ENCODE measurements at places on chromosomes 12 and 14.

GRCh38 chr12:93784339-93785086 lies 107.3 kb downstream of the CRADD start:
- DNase-seq: peak; percentile 63

GRCh38 chr12:108856428-108857157 lies 790 bp downstream of the SSH1 start:
- DNase-seq: peak; percentile 97

- no peak for DNase-seq
Observed at GRCh38 chr14:105851716-105852377, 325.5 kb downstream of the TMEM121 start.

GRCh38 chr14:89598548-89599186 lies 181.6 kb upstream of the FOXN3 start:
- peak; percentile 44 for DNase-seq

GRCh38 chr14:51993285-51993920 lies 4.1 kb downstream of the RTRAF start:
- DNase-seq: no peak

- DNase-seq: no peak
Observed at GRCh38 chr12:124581307-124582107, 14.1 kb upstream of the NCOR2 start.
